ENCODE measurements at places on chromosomes 16 and 17.
A peak's percentile ranks its signal among the peaks of the same experiment; 100 is the strongest.

GRCh38 chr16:66115373-66115772 lies 251.1 kb upstream of the CDH5 start:
- no peak for DNase-seq

DNA sequence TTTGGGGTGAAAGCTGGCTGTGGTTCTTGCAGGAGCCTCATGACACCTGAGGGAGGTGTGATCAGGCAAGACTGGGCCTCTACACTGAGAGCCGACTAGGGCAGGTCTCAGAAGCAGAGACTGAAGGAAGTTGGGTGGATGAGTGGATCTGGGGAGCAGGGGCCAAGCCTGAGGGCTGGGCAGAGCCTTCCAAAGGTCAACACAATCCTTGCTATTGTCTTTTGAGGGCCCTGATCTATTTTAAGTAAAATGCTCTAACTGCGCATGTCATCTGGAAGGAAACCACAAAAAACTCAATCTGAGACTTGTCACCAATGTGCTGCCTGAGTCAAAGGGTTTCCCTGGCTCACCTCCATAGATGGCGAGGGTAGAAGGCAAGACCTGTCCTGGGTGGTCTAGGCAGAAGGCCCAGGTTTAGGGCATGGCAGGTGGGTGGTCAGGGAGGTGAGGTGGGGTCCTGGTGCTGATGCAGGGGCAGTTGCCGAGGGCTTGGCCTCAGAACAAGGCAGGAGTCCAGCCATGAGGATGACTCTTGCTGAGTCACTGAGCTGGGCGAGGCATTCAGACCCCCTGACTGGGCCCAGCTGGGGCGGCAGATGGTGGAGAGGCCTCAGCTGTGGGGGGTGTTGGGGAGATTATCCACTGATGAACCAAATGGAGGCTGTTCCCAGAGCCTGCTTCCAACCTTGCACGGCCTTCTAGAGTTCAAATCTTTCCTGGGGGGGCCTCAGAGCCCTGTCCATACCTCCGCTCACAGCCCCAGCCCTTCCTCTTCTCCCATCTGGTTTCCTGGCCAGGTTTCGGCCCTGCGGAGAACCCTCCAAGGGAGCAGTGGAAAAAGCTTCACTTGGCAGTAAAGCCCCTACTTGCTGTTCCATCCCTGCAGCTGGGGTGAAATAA lies 5.1 kb downstream of the MVP start:
- DNase-seq: peak; percentile 91

GRCh38 chr17:3985846-3986245 lies 21.6 kb upstream of the ATP2A3 start:
- DNase-seq: no peak

GRCh38 chr16:28258567-28258966 lies 33.8 kb upstream of the SBK1 start:
- DNase-seq: no peak

DNA sequence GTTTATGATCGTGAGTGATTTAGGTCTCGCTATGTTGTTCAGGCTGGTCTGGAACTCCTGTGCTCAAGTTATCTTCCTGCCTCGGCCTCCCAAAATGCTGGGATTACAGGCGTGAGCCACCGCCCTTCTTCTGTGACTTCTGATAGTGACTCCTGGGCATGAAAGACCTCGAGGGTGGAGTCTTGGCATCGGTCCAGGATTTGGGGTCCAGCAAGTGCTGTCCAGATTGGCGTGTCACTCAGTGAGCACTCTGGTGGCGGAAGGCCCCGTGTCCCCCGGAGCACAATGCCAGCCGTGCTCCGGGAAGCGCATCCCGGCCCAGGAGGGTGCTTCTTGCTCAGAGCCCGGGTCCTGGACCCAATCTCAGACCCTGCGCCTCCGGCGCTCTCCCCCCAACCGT lies 6.8 kb downstream of the OR1F1 start:
- no peak for DNase-seq

GRCh38 chr17:16215965-16216316 lies 607 bp upstream of the NCOR1 start:
- no peak for DNase-seq

- DNase-seq: no peak
Observed at GRCh38 chr17:52546990-52547389, 388.5 kb upstream of the CA10 start.

DNA sequence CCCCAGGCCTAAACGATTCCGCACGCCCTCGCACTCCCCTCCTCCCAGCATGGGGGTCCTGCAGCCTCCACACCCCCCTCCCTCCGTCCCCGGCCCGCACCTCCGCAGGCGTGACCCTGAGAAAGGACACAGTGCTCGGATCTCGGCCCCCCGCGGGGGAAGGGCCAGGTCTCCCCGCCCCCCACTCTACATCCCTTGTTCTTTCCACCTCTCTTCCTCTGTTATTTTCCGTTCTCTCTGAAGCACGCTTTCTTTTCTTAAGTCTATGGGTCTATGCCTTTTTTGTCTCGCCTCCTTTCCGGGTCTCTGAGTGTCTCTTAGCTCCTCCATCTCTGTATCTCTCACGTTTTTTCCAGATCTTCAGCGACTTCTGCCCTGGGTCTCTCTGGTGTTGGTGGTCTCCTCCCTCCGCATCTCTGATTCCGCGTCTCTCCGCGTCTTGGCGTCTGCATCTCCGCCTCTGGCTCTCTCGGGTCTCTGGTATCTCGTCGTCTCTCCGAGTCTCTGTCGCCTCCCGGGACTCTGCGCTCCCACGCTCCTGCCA lies 2.1 kb upstream of the HES7 start:
- DNase-seq: peak; percentile 34

GRCh38 chr17:49635121-49635520 lies 42.8 kb downstream of the SPOP start:
- no peak for DNase-seq

GRCh38 chr17:15414532-15415306 lies 52.7 kb downstream of the CDRT4 start:
- DNase-seq: no peak

DNA sequence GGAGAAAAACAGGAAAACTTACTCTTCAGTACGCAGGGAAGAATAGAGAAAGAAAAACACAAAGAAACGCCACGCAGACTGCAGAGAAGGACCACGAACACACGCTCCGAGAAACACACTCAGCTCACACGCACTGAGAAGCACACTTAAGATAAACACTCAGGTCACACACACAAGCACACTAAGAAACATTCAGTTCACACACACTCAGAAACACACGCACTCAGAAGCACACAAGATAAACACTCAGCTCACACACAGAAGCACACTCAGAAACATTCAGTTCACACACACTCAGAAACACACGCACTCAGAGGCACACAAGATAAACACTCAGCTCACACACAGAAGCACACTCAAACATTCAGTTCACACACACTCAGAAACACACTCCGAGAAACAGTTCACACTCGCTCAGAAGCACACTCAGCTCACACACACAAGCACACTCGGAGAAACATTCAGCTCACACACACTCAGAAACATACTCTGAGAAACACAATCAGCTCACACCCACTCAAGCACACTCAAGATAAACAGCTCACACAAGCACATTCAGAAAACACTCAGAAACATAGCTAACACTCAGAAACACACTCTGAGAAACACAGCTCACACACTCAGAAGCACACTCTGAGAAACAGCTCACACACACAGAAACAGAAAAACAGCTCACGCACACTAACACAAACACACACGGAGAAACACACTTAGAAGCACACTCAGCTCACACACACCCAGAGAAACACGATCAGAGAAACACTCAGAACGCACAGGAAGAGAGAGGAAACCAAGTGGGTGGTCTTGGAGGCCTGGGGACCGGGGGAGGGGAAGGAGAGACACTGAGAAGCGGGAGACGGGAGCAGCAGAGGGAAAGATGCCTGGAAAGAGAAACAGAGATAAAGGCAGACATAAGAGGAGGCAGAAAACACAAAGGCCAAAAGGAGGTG lies 908 bp downstream of the TMEM98 start:
- DNase-seq: peak; percentile 25

DNA sequence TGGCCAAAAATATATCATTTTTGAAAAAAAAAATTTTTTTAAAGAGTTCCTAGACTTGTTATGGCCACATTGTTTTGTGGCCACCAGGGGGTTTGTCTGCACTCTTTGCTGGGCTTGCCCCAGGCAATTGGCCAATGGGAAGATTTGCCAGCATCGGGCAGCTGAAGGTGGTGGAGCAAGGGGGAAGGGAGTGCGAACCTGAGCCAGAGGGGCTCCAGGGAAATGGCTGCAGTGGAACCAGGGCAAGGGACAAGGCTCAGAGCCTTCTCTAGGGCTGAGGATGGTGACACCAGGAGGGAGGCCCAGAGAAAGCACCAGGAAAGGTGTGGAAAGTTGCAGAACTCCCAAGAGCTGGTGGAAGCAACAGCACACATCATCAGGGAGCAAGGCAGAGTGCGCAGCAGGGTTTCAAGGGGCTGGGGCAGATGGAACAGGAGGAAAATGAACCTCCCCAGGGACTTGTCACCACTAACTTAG lies 15.5 kb upstream of the CMIP start:
- DNase-seq: peak; percentile 43

GRCh38 chr17:16593356-16594102 lies 24.5 kb upstream of the ZNF287 start:
- no peak for DNase-seq

DNA sequence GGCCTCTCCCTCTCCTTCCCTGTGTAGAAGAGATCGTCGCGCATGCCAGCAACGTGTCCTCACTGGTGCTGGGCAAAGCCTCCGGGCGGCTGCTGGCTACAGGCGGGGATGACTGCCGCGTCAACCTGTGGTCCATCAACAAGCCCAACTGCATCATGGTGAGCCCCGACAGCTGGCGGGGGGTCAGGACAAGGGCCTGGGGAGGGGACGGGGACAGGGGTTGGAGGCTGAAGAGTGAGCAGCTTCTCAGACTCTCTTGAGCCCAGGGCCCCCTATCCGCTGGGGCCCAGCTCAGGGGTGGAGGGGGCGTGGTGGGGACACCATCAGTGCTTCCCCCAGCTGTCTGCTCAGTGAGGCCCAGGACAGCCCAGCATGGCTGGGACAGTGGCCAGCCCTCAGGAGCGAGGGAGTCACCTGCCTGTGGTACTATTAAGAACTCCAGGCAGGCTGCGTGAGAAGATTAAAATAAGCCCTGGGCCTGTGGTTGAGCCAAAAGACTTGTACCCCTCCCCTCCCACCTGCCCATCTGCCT lies 6.2 kb downstream of the KATNB1 start:
- DNase-seq: no peak

DNA sequence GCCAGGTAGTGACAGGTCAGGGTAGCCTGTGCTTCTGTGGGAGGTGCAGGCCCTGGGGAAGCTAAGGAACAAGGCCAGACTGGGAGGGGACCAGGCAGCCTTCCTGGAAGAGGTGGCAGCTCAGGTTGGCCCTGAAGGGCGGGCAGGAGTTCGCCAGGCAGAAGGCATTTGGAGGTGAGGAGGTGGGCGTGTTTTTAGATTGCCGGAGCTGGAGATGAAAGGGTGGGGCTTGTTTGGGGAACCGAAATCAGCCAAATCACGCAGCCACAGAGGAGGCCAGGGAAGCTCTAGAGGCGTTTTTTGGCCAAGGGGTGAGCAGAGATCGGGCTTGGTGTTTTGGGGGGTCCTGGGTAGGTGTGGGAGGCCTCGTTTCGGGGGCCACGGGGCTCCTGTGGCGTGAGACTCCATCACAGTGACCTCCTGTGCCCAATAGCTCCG lies 7.6 kb downstream of the ADCY7 start:
- DNase-seq: no peak

- no peak for DNase-seq
Observed at GRCh38 chr17:76752006-76752405, 14.1 kb downstream of the MFSD11 start.

DNA sequence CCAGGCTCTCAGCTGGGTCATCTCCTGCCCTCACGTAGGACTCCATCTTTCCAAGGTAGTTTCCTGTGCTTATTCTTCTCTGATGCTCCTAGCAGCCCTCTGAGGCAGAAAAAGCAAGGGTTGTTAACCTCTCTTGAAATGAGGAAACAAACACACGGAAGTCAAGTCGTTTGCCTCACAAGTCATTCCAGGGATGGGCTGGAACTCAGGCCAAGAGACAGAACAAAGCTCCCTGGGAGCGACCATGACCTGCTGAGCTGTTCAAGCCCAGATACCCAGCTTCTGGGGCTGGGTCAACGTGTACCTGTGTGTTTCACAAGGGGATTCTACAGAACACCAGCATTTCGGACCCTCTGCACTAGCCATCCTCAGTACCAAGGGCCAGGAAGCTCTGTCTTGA lies 28.1 kb downstream of the SRL start:
- no peak for DNase-seq

- DNase-seq: peak; percentile 54
Observed at GRCh38 chr16:82082543-82083244, 47.6 kb downstream of the HSD17B2 start.

GRCh38 chr16:52572656-52573055 lies 25.7 kb upstream of the TOX3 start:
- DNase-seq: no peak

GRCh38 chr16:86806838-86807351 lies 228.5 kb downstream of the FOXL1 start:
- DNase-seq: peak; percentile 34

DNA sequence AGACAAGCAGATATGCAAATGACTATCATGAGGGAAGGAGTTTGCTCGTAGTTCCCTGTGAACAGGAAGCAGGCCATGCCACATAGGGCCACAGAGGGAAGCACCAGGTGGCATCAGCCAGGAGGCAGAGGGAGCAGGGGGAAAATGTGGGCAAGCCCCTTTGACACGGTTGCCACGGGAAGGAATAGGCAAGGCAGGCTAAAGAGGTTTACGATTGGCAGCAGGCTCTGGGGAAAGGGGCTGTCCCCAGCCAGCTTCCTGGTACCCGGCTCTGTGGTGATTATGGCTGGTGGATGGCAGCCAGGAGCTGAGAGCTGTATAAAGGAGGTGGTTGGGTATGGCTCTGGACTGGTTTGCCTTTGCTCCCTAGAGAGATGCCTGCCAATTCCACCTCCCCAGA lies 848 bp downstream of the CES3 start:
- DNase-seq: no peak

DNA sequence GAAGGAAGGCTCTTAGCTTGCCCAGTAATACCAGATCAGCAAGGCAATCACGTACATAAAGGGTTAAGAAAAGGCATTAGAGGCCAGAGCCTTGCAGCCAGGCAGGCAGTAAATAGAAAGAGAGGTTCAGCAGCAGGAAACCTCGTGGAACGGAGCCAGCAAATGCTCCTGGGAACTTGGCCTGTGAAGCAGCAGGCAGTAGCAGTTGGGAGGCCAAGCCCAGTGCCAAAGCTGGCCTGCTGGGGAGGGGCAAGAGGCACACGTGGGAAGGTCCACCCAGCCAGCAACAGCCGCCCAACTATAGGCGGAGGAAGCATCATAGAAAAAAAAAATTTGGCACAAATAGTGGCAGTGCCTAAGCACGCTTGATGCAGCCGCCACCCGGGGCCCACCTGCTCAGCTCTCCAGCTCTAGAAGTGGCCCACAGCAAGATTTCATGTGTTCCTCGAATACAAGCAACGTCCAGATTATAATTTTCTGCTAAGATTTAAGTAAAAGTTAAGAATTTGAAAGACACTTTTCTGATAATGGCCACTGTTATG lies 2339.5 kb downstream of the TP53TG3F start:
- no peak for DNase-seq

Data from fibroblast of lung (primary cell).